Caudate nucleus (tissue), 63 donors: ENCODE measurements at places on chromosomes 2 and 18.

DNA sequence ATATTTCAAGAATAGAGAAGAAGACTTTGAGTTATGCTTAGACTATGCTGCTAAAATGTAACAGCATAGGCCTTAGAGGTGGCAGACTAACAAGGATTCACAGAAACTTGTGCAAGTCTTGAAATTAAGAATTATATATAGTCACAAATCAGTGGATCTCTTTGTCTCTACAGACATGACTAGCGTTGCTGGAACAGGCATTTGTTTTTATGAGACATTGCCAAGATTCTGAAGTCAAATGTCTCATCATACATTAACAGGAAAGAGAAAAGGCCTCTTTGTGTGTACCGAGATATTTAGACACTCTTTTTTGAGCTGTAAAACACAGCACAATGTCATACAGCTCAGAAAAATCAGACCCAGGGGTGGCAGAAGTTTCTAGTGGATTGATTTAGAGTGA, 207.1 kb downstream of the TMX3 start:
- no peak for DNase-seq

- no peak for DNase-seq
Measured at GRCh38 chr18:38752430-38752829, 1186.8 kb upstream of the CELF4 start.

DNA sequence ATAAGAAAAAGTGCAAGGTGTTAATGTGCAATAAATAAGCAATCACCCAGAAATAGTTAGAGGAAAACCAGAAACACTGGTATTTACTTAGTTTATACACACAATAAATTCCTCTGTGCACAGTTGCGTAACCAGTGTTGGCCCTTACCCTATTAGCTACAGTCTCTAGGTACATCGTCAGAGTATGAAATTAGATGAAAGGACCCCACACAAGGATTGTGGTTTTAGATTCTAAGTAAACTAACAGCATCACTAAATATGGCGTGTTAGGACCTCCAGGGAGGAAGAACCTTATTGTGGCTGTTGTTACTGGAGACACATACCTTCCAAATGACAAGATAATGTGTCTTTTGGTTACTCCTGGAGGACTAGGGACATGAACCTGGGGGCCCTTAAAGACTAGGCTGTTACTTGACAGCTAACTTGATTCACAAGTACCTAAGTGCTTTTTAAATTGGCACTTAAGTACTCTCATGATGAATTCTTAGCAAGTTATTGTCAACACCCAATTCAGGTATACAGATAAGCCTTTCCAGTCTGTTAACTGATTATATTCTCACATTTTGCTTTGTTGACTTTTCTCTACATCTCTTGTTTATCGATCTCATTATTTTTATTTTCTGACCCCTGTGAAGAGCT, 115.3 kb downstream of the FEZ2 start:
- no peak for DNase-seq

DNA sequence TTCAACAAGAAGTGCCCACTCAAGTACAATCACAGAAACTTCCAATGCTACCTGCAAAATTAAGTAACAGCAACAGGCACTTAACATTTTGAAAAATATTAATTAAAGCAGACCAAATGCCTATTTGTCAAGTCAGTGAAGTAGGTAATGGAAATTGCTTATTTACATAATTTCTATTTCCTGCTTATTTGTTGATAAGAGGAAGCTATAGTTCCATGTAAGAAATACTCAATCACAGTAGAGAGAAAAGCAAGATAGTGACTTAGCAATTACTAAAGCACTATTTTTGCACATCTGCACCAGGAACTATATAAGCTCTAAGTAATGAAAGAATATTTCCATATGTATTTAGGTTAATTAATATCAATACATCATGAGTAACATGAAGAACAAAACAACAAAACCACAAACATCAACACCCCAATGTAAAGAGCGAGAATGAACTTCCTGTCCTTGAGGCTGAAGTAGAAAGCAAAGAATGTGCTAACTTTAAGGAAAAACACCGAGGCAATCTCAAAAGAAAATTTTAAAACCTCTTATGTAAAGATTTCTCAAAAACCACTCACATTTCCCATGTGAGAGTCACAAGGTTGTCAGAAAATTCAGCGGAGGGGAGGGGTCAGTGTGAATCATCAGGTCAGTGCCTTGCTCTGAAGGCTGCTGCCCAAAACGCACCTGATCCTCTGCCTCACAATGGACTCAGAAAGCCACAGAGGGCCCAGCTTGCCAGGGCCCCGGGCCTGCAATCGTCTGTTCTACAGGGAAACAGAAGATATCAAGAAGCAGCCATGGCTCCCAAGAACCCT, 12.5 kb downstream of the NPC1 start:
- no peak for DNase-seq

GRCh38 chr2:65943099-65943786, 491.7 kb upstream of the MEIS1 start:
- no peak for DNase-seq

DNA sequence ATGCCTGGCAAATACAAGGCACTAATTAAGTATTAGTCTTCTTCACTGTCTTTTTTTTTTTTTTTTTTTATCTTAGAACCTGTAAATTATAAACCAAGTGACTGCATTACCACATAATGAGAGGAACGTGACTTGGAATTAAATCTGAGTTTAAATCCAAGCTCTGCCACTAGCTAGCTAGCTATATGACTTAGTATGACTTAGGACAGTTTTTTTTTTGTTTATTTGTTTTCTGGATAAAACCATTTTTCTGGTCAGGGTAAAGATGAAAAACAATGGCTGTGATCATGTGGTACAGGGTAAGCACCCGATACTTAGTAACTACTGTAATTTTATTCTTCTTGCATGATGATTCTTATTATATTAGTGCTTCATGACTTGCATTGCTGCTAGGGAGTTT, 191.8 kb upstream of the LRRTM1 start:
- no peak for DNase-seq

GRCh38 chr18:12021596-12021995, 40.3 kb downstream of the IMPA2 start:
- no peak for DNase-seq

DNA sequence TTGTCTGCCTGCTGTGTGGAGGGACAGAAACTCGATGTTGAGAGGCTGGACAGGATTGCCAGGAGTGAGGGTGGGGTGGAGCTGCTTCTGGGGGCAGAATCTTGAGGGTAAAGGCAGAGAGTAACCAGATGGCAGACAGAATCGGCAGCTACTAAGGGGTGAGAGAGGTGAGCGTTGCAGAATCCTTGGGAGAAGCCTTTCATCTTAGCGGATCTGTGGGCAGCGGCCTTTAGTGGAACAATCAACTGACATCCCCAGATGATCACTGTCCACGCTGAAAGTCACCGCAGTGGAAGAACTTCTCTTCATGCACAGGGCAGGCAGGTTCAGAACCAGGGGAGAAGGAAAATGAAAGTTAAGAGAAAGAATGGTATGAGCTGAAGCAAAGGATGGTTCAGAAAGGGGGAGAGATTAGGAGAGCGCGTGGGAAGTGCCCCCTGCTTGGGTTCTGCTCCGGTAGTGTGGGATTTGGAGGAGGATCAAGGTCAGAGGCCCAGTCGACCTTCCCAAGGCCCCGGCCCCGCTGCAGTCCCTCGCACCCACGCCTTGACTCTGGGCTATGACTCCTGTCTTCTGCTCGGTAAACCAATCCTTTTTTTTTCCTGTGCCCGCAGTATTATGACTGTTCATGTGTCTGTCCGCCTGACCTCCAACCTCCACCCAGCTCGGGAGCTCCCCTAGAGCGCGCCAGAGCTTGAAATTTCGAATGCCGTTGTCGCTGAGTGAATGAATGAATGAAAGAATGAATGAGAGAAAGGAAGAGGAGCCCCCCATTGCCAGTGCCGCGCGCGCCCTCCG, 584 bp downstream of the BOLA3 start:
- DNase-seq = no peak

DNA sequence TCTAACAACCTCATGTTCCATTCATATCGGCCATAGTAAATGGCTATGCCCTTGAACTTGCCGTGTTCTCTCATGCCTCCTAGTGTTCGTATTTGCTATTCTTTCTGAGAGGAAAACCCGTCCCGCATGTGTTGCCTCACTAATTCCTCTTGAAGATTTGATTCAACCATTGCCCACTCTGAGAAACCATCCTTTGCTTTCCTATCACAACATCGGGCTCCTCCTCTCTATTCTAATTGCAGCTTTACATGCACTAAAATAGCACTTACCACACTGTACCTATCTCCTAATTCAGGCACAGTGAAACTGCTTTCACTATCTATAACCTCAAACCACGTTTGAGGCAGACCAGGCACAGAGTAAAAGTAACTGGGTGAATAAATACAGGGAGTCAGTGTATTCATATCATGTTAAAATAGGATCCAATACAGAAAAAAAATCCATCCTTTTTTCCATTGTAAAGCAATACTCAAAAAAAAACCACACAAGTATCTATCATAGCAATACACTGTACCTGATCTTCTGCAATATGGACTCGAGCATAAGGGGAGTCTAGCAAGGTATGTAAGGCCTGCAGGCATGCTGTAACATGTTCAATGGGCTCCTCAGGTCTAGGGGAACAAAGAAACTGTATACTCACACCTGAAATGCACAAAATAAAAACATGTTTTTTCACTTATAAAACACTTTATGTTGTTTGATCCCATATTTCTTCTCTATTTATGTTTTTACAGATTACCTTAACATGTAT, 39.0 kb upstream of the STRN start:
- no peak for DNase-seq
